ENCODE measurements at places on chromosomes 2 and 18.

- no peak for DNase-seq
These were observed 1323.5 kb upstream of the TMEFF2 start for GRCh38 chr2:193518041-193518817.

DNA sequence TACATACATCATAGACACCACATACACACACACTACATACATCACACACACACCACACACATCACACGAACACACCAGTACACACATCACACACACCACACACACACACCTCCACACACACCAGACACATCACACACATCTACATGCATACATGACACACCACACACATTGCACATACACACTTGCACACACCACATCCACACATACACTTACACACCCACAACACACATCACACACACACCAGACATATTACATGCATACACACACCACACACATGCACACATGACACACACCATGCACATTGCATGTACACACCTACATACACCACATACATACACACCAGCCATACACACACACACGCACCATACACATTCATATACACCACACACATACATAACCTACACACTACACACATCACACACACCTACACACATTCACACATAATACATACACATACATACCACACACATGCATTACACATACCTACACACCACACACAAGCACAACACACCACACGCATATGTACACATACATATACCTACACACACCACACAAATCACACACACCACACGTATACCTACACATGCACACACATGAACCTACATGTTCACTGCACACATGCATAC lies 156.5 kb downstream of the NDUFA10 start:
- no peak for DNase-seq

GRCh38 chr2:231187736-231188505 lies 10.5 kb upstream of the ARMC9 start:
- DNase-seq: no peak

GRCh38 chr2:230413479-230413878 lies 2.5 kb upstream of the SP100 start:
- no peak for DNase-seq

DNA sequence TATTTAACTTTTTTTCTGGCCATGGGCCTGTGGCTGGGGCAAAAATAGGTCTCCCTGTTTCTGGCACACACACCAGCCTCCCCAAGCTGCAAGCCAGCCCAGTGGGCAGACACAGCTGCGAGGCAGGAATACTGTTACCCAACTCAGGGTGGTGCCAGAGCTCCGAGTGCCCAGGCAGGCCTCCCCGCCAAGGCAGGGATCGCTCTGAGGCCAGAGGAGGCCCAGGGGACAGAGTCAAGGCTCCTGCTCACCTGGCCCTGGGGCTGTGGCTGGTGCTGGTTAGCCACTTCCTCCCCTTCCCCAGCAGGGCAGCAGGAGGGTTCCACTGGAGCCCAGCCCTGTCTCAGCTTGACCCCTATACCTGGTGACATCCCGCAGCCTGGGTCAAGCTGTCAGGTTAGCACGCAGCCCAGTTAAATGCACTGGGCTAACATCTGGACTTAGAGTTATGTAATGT lies 67.1 kb upstream of the EPAS1 start:
- DNase-seq: no peak

- no peak for DNase-seq
These were observed 183.8 kb downstream of the MYT1L start for GRCh38 chr2:2146969-2147900.

DNA sequence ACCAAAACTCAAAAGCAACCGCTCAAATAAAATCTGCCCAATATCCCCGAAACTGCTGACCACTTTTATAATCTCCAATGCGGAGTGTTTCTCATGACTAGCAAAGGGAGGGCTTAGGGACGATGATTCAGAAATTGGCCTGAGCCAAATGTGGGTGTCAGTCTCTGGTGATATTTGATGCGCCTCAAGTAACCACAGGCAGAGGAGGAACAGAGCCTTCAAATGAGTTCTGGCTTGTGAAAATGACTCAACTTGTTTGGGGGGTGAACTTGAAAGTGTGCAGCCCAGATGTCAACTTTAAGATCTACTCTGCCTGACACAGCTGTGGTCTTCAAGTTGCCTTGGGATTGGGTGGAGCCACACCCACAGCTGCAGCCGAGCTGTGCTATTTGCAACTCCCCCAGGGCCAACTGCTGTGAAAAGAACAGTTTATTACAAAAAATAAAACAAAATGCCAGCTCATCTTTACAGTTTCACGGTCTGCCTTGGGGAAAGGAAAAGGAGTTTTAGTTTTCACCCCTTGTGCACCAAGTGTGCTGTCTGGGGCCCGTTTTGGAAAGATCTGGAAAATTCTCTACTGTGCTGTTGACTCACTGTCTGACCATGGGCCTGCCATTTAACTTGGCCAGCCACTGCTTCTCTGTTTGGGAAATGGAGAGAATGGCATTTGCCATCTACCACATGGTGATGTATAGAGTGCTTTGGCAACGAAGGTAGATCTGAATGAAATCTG lies 222.1 kb downstream of the MTX2 start:
- peak; percentile 50 for DNase-seq

GRCh38 chr18:12652861-12653401 lies 5.0 kb downstream of the SPIRE1 start:
- DNase-seq: no peak

GRCh38 chr2:223141606-223142005 lies 89.6 kb downstream of the KCNE4 start:
- DNase-seq: no peak

GRCh38 chr2:105912081-105912480 lies 167.4 kb downstream of the NCK2 start:
- no peak for DNase-seq

GRCh38 chr2:69755862-69756467 lies 14.0 kb downstream of the ANXA4 start:
- peak; percentile 51 for DNase-seq

DNA sequence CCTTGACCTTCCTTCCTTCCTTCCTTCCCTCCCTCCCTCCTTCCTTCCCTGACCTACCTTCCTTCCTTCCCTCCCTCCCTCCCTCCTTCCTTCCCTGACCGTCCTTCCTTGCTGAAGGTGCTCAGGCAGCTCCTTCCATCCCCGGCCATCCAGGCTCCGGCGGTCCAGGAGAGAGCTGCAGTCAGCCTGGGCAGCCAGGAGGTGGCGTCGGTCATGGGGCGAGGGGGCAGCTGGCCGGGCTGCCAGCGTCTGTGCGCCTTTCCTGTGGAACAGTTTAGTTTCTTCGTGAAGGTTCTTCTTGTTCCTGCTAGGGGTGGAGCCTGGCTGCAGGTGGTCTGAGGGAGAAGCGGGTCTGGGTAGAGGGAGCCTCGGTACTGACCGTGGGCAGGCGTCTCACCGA lies 15.7 kb downstream of the GPR35 start:
- DNase-seq: peak; percentile 53

GRCh38 chr2:131126436-131126835 lies 21.3 kb downstream of the PLEKHB2 start:
- peak; percentile 82 for DNase-seq

DNA sequence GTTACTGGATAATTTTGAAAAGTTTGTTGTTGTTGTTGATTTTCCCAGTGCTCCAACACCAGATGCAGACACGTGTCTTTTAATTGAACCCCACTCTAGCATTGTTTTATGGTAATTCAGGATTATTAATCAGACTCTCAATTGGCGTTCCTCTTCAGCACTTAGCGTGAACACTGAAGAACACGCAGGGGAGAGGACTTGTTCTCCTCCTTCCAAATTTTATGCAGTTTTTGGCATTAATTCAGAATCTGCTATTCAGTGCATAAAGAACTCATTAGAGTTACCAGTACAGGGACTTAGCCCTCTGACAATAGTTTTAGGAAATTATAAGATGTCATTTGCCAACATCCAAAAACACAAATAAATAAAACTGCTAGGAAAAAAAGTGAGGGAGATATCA lies 75.5 kb downstream of the SNTG2 start:
- DNase-seq: no peak

DNA sequence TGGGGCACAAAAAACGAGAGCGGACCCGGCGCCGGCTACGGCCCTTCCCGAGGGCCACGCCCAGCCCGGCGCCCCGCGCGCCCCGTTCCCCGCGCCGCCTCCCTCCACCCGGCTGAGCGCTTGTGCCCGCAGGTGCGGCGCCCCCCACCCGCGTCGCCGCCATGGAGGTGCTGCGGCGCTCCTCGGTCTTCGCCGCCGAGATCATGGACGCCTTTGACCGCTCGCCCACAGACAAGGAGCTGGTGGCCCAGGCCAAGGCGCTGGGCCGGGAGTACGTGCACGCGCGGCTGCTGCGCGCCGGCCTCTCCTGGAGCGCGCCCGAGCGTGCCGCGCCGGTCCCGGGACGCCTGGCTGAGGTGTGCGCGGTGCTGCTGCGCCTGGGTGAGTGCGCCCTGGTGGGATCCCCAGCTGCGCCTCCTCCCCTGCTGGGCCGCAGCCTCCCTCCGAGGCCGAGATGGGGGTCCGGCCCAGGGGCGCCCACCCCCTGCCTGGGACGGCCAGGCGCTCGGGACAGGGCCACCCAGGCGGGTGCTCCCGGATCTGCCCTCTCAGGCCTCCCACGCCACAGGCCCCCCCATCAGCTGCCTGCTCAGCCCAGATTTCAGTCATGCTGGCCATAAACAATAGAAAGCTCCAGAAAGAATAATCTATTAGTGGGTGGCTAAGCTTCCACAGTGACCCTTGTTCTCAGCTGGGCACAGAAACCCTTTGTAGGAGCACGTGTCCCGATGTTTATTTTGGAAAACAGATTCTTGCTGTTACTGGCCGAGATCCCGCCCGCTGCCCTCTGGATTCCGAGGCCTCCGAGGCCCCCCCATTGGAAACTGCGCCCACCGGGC lies 997 bp downstream of the BOK start:
- DNase-seq: peak; percentile 35

GRCh38 chr2:18912225-18912888 lies 323.0 kb upstream of the NT5C1B start:
- DNase-seq: no peak

DNA sequence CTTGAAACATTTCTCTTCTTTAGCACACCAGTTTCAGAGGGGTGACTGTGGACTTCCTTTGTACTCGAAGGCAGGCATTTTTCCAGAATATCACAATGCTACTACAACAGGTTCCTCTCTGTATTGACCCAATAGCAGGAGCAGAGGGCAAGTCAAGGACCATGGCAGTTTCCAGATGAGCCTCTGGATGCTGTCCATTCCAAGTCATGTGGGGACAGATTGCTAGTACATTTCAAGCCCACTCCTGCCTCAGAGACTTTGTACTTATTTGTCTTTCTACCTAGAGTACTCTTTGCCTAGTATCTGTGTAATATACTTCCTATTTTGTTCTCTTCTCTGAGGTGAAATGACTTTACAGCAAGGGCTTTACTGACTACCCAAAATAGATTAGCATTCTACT lies 373.9 kb downstream of the PIK3C3 start:
- no peak for DNase-seq

DNA sequence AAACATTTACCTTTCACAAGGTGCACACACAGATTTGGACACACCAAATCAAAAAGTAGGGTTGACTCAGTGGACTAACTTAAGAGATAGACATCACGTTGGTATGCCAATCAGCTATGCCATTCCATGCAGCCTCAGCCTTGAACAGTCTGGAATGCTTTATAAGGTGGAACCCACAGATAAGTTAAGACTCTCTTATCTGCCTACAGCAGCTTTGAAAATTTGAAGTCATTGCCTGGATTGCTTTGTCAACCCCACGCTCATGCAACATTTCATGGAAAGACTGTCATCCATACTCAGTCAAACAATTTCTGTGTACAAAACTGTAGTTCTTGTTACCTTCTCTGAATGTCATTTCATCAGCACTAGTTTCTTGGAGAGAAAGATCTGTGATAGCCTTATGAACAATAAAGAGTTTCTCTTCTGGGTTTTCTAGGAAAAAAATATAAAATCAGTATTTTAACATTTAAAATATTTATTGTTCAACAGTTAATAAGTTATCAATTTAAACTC lies 1.2 kb downstream of the ERMN start:
- DNase-seq: no peak

GRCh38 chr18:57738078-57738477 lies 65.0 kb downstream of the ATP8B1 start:
- DNase-seq: no peak

DNA sequence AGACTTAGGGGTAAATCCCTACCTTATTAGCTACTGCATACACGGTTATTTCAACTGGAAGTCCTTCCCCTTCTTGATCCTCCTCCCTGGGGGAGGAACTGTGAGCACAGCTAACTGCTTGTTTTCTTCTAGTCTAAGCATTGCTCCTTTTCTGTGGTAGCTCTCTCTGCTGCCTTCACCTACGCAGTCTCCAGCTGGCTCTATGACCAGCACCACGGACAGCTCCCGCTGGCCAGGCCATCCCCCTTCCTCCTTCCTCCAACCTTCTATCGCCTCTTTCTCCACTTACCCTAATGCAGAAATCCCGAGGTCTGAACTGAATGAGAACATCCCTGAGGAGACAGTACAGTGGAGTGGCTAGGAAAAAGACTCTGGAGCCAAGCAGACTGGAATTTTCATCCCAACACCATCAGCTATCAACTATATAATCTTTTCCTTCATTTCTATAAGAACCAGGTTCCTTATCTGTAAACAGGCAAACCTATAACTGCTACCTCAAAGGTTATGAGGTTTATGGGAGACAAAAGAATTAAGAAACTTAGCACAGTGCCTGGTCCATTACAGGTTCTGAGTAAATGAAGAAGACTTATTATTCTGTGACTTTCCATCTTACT lies 4.7 kb upstream of the CFAP65 start:
- DNase-seq: peak; percentile 48

DNA sequence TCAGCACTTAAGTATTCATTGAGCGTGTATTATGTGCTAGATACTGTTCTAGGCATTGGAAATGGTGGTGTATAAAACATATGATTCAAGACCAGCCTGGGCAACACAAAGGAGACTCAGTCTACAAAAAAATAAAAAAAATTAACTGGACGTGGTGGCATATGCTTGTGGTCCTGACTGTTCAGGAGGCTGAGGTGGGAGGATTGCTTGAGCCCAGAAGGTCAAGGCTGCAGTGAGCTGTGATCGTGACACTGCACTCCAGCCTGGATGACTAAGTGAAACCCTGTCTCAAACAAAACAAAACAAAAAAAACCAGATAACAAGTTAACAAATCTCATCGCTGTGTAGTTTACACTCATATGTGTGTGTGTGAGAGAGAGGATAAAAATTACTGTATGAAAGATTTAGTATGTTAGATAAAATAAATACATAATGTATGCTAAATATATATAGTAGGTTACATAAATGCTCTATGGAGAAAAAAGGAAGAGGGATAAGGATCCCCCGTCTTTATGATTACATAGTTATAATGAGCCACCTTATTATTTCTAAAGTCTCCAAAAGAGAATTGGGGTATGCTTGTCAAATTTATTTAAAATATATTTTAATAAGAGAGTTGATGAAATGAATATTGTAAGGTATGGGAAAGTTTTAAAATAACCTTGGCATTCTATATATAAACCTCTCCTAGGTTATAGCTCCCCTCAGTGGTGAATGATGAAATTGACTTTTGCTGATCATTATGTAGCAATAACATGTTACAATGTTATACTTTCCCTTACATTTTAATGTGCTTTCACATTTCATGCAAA lies 69.2 kb downstream of the EHBP1 start:
- DNase-seq: peak; percentile 29
